ENCODE measurements at places on chromosomes 16 and 17. TPM values are rescaled to one million over a fixed set of nuclear protein-coding genes. Genes with fewer than 3 reads are reported as not detected.

DNA sequence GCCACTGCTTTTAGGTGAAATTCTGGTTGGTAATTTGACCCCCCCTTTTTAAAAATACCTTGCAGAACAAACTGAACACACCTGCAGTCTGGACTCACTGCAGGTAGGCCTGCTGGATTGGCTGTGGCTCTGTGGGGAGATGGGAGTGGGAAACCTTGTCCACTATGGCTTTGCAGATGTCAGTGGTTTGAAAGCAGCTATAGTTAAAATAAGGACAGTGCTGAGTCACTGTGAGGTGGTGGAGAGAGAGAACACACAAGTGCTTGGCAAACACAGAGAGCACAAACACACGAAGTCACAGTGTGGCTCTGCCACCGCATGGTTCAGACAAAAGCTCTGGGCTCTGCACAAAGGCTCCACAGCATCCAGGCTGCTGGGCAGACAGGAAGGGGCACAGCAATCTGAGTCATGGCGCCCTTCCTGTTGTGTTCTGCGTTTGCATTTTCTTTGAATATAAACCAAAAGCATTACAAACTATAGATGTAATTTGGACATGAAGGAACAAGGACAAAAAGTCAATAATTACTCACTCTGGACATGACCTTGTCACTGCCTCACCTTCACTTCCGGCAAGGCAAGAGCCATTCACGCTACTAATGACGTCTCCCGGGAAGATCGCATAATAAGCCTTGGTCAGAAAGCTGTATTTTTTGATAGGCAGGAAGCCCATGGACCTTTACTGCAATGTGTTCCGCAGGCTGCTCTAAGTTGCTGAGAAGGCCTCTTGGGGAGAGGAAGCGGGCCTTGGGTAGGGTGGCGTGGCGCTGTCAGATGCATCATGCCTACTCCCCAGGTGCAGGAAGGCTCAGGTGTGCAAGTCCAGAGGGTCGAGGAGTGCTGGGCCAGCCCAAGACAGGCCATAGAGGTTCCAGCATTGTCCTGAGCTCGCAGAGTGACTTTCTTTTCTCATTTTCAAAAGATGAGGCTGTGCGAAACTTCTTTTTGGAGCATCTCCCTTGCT is 60.1 kb upstream of the MED9 start:
- DNase-seq, result peak; percentile 68

GRCh38 chr16:80027007-80027965 is 426.7 kb upstream of the MAF start:
- peak; percentile 97 for DNase-seq

Gene DOC2A
- total RNA-seq, result 0.26 TPM

Gene CPHXL2
- not detected for total RNA-seq

Gene KRT31
- total RNA-seq, result not detected

All from fibroblast of lung (primary cell).